ENCODE measurements at places on chromosomes 1 and 21.

- no peak for ATAC-seq
These were observed 34.8 kb downstream of the S100B start for GRCh38 chr21:46570119-46570518.

DNA sequence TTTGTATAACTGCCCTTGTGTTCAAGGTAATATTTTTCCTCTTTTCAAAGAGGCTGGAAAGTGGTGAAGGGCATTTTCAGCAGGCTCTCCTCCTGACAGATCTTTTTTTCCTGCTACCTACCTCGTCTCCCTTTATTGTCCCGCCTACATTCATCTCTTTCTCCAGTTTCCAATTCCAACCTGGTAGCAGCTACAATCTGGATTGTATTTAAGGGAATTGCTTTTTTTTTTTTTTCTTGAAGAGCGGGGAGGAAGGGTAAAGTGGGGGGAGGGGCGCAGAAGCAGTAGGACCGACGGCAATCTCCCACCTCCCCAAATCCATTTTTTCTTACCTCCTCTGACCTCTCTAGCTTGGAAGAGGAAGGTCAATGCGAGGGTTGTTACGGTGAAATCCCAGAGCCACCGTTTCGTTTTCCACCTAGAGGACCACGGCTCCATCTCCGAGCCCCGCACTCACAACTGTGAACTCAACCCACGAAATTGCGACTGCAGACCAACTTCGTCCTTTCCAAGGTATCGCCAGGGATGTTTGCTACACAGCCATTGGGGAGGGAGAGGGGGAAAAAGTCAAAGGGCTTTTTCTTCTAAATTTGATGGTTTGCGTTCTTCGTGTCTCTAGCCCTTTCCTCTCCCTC is 464 bp downstream of the COL11A1 start:
- ATAC-seq, result peak; percentile 32

GRCh38 chr1:157415661-157416060 is 136.7 kb downstream of the FCRL5 start:
- ATAC-seq, result no peak

DNA sequence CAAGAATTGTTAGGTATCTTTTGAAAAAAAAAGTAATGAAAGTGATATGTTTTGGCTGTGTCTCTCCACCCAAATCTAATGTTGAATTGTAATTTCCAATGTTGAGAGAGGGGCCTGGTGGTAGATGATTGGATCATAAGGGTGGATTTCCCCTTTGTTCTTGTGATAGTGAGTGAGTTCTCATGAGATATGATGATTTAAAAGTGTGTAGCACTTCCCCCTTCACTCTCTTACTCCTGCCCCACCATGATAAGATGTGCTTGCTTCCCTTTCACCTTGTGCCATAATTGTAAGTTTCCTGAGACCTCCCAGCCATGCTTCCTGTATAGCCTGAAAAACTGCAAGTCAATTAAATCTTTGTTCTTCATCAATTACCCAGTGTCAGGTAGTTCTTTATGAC is 70.7 kb downstream of the XCL2 start:
- ATAC-seq, result no peak

GRCh38 chr1:71046891-71047634 is 553 bp downstream of the PTGER3 start:
- ATAC-seq, result peak; percentile 68

DNA sequence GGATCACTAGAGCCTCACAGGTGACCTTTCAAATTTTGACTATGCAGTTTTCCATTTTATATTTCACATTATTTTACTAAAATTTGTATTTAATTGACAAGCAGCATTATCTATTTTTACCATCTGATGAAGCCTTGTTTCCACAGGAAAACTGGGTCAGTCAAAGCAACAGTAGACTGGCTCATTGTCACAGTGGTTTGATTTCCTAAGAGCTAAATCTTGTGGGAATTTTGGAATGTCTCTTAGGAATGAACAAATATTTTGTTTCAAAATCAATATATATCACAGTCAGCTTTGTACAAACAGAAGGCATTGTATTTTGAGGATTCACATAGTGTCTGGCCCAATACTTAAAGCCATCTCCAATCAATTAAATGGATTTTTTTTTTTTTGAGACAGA is 152.6 kb upstream of the RNPC3 start:
- ATAC-seq, result no peak

GRCh38 chr1:58717979-58718378 is 18.1 kb upstream of the MYSM1 start:
- ATAC-seq, result peak; percentile 64

DNA sequence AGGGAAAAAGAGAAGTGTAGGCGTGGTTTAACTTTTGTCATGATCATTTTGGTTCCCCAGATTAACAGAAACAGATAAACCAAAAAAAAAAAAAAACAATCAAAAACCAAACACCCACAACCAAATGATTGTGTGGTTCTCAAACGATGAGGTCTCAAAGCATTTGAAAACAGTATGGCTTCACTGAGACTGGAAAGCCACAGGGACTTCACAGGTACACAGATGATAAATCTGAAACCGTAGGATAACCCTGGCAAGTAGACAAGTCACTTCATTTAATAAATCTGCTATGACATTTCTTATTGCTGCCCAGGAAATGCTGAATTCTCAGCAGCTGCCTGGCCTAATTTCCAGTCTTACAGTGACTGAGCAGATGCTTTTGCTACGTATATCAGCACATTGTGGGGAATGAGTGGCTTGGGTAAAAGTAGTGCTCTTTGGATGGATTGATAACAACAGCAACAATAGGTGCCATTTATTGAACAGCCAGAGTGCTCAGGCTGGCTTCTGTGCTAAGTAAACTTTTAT is 6.1 kb downstream of the ST6GALNAC3 start:
- peak; percentile 48 for ATAC-seq

DNA sequence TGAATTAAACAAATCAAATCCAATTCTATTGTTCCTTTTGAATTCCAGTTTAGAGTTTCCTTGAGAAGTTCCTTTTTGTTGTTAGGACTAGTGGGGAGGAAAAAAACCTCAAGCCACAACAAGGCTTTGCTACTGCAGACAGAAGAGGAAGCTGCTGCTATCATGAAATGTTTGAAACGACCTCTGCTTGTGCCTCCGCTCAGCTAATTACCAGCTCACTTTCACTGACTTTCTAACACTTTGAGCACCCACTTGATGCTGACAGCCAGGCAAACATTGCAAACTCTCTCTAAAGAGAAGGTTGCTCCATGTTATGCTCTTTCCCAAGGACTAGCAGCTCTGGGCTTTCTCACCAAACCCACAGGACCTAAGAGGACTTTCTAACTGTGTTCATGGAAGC is 203.9 kb upstream of the PROX1 start:
- no peak for ATAC-seq

GRCh38 chr1:24572301-24572700 is 16.4 kb downstream of the NCMAP start:
- ATAC-seq, result no peak

- peak; percentile 14 for ATAC-seq
These were observed 30.8 kb downstream of the CAPZB start for GRCh38 chr1:19454265-19455146.

DNA sequence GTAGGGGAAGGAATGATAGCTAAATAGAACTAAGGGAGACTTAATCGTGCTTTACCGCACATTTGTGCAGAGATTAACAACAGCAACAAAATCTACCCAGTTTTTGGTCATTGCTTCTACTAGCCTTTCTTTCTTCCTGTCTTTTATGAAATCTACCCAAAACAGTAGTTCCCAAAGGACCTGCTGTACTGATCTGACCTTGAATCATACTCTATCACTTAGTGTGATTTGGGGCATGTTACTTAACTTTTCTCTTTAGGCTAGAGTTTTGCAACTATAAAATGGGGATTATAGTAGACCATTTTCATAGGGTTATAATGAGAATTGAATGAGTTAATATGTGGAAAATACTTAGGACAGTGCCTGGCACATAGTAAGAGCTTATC is 30.5 kb upstream of the MACF1 start:
- ATAC-seq, result no peak

DNA sequence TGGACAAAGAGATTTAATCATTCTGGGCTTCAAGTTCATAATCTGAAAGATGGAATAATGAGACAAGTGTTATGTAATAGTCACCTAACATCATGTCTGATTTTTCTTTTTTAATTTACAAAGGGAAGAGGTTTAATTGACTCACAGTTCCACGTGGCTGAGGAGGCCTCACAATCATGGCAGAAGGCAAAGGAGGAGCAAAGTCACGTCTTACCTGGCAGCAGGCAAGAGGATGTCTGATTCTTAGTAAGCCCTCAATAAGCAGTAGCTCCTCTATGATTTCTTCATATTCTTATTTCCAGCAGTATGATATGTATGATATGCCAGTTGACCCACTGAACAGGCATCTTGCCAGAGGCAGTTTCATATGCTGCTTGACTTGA is 152.7 kb downstream of the S1PR1 start:
- ATAC-seq, result no peak

DNA sequence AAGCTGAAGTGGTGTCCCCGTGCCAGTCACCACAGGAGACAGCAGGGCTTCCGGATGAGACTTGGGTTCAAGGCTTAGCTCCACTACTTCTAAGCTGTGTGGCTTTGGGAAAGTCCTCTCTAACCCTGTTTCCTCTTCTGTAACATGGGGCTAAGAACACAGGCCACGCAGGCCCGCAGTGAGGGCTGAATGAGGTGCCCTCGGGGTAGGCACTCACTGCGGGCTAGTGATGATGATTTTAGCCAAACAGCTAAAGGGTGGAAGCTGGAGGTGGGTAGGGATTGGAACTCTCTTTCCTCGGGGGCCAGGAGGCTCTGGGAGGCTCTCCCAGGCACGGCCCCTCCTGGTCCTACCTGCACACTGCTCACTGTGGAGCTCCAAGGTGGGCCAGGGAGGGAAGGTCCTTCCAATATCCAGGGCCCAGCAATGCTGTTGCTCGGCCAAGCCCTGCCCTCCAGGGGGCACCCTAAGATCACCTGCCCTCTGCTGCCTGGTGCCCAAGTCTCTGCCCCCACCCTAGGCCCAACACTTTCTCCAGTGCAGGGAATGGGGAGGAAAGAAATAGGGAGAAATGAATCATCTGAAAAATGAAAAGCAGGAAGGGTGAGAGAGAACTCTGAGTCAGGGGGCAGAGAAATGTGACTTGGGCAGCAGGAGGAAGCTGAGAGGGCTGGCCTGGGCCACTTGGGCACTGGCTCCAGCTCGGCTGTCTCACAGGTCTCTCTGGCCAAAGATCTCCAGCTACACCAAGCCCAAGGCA is 19.2 kb upstream of the EVA1B start:
- peak; percentile 84 for ATAC-seq

- ATAC-seq, result no peak
These were observed 70.6 kb upstream of the PUM1 start for GRCh38 chr1:31135973-31136600.

- ATAC-seq, result no peak
These were observed 149.3 kb downstream of the ADGRL2 start for GRCh38 chr1:81950037-81950436.

GRCh38 chr1:22108339-22109105 is 34.4 kb downstream of the WNT4 start:
- no peak for ATAC-seq

DNA sequence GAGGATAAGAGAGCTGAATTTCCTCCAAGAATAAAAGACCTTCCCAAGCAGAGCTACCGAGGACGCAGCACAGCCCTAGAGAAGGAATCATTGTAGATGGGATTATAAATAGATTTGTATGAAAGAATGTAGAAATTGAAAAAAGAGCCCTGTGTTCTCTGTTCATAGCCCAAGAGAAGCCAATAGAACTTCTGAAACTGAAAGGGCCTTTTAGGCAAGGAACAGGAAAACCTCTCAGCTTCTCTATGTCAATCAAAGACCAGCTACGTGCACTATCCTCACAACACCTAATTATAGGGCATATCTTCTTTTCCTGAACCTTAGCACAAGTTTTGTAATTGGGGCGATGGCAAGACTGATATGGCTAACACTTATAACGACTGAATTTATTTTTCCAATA is 192.4 kb upstream of the RNPC3 start:
- no peak for ATAC-seq

- peak; percentile 55 for ATAC-seq
These were observed 114.1 kb downstream of the CSMD2 start for GRCh38 chr1:34050709-34051485.

GRCh38 chr1:111513410-111514020 is 10.1 kb upstream of the ADORA3 start:
- ATAC-seq, result no peak

- no peak for ATAC-seq
These were observed 202.9 kb downstream of the FMN2 start for GRCh38 chr1:240294566-240294965.

GRCh38 chr1:147272042-147272441 is 29.6 kb downstream of the CHD1L start:
- ATAC-seq, result no peak

DNA sequence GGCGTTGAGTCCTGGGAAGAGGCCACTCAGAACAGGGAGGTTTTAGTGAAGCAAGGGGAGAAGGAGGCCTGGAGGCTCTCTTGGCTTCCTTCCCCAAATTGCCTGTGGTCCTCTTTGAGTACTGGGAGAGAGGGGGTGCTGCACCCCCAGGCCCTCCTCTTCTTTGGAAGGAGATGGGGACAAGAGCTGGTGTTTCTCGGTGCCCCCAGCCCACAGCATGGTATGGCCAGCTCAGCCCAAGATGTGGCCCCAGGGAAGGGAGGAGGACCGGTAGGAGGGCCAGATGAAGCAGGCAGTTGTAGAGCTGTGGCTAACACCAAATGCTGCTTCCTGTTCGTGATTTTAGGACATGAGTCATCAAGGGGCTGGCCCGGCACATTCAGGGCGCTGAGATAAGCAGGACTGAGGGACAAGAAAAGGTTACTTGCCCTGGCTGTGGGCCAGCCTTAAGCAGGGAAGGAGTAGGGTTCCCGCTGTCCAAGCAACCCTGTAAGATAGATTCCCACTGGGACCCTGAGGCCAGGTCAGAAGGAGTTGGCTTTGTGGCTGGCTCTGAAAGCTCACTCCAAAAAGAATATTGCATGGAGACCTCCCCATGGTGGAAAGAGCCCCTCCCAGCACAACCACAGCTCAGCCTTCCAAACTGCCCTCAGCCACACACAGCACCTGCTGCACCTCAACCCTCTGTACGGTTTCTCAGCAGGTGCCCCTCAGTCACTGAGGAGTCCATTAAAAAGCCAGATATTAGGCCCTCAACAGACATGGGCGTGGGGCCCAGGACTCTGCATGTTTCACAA is 4.9 kb upstream of the TNFRSF1B start:
- peak; percentile 80 for ATAC-seq

DNA sequence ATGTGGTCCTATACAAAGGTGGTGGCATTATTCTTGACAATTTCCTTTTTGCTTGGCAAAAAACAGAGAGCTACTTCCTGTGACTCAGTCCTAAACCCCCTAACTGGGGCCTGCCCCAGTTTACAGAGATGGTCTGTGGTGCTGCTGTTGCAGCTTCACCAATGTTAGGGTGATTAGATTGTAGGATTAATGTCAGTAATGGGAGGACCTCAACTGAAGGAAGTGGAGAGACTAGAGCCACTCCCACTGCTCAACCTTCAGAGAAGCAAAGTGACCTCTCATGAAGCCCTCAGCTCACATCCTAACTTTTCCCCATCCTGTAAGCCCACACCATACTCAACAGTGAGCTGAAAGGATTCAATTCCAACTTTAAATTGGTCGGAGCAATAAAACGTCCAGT is 3.6 kb downstream of the S100A6 start:
- ATAC-seq, result no peak

DNA sequence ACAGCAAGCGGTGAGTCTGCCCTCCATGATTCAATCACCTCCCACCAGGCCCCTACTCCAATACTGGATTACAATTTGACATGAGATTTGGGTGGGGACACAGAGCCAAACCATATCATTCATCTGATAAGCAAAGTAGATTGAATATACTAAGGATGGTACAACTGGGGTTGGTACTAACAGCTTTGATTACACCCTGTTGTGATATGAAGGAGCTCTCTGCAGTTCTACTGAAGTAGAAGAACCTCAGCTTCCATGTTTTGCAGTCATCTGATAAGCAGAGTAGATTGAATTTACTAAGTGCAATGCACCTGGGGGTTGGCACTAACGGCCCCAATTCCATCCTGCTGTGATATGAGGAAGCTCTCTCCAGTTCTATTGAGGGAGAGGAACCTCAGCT is 31.1 kb downstream of the RWDD3 start:
- ATAC-seq, result no peak
